Fibroblast of villous mesenchyme (primary cell): ENCODE measurements at places on chromosomes 5 and 9.
A peak's percentile ranks its signal among the peaks of the same experiment; 100 is the strongest.

DNA sequence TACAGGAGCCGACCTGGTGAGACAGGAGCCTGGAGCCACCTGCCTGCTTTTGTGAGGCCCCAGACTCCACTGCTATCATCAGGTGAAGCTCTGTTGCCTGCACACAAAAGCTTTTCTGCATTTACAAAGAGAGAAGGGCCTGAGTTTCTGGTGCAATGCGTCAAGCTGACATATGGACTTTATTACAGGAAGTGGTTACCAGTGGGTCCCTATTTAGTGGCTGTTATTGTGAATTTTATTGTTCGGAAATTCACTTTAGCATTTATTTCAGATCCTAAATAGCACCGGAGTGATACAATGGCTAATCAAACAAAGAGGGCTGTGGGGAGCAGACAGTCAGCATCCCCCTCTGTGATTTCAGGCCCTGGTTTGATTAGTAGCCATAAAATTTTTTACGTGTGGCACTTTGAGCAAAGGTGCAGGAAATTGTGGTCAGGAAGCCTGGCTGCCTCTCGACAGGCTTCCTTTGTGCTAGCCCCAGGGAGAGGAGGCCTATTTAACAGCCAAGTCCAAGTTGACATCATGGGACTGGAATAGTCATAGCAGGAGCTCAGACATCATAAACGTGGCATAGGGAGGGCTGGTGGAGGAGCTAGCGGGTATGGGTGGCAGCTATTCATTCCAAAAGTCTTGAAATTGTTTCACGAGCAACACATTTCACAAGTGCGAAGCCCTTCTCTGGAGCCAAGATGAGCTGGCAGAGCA is 8.4 kb downstream of the TGFBI start:
- DNase-seq: peak; percentile 59

DNA sequence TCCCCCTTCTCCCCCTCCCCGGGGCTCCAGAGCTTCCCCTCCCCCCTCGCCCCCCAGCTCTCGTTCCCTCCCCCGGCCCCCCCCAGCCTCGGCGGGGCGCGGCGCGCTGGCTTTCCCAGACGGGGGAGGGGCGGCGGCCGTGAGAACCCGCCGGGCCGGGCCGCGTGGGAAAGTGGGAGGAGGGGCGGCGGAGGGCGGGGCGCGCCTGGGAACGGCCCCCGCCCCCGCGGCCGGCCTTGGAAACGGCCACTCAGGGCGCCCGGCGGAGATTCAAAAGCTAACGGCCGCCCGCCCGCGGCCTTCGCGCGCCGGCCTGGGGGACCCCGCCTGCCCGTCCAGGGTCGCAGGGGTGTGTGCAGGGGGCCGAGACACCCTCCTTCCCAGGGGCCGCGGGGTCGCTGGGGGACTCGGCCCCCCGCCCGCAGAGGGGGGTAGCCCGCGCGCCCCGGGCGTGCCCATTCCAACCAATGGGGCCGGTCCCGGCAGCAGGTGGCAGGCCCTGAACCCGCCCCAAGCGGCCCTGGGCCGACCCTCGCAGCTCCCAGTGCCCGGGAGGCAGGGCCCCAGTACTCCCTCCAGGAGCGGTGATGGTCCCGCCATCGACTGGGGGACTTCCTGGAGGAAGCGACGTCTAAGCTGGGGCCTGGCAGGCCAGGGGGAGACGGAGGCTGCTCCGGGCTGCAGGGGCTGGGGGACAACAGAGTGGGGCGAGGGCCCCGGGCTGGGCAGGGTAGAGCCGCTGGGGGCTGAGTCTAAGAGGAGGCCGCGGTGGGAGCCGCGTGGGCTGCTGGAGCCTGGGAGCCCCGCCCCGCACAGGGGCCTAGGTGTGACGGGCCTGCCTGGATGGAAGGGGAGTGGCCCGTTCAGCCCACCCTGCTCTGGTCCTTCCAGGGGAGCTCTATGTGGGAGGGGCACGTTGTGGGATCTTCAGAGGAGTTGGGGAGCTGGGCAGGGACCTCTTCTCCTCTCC is 14.2 kb upstream of the NRARP start:
- DNase-seq: peak; percentile 46

DNA sequence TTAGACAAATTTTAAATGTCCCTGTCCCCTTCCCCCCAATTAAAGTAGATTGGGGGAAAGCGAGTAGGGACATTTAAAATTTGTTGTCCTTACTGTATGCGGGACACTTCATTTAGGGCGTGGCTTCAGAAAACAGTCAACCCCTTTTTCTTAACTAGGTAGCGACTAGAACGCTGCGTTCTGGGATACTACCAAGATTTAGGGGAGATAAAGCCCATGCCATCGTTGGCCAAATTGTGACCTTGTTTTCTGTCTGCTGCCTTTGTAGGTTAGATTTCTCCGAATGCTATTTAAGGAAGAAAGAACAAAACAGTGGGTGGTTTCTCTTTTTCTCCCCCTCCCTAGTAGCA is 1.2 kb downstream of the CKS2 start:
- DNase-seq: no peak

GRCh38 chr5:141704782-141705297 is 22.8 kb upstream of the ARAP3 start:
- DNase-seq: no peak

DNA sequence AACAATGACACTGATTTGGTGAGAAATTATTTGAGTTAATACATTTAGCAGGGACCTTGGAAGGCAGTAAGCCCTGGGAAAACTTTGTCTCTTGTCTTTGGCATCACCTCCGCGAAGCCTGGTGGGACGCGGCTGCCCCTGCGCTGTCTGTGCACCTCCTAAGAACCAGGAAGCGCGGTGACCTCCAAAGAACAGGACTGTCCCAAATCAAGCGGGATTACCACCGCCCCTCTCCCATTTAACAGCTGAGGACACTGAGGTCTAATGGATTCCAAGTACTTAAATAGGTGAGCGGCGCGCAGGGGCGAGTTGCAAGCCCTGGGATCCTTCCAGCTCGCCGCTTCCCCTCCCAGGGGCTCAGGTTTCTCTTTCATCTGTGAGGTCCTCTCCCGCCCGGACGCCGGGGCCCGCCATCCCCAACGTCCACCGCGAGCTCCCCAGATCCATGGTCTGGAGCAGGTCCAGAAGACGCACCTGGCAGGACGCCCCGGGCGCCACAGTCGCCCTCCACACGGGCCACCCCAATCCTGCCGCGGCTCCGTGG is 432 bp downstream of the STARD4 start:
- peak; percentile 68 for DNase-seq

DNA sequence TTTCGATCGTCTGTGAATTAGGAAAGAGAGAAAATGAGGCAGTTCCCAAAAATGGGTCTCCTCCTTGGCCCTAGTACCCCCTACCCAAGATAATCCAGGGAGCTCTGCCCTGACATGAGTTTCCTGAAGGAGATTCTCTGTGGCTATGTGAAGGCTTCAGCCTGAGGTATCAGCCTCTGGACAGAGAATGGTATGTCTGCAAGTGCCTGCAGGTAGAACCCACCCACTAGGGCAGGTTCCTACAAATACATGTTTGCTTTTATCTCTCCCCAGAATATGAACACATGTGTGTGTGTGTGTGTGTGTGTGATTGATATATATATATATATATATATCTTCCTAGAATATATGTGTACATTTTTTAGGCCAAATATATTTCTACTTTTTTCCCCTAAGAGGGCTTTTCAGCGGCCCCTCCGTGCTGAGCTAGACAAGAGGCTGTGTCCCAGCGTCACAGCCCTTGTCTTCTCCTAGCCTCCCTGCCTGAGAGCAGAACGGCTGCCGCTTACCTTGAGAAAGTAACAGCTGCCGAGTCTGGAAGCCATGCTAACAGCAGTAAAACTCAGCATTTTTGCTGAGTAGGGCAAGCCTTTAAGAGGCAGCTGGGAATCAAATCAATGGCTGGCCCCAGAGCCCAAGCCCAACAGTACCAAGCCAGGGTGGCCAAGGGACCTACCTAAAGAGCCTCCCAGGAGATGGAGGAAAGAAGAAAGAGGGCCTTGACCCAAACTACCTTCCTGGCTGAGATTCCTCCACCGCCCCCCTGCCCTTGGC is 2.1 kb downstream of the BRINP1 start:
- DNase-seq: no peak

GRCh38 chr5:173765661-173766060 is 122.5 kb upstream of the CPEB4 start:
- no peak for DNase-seq

DNA sequence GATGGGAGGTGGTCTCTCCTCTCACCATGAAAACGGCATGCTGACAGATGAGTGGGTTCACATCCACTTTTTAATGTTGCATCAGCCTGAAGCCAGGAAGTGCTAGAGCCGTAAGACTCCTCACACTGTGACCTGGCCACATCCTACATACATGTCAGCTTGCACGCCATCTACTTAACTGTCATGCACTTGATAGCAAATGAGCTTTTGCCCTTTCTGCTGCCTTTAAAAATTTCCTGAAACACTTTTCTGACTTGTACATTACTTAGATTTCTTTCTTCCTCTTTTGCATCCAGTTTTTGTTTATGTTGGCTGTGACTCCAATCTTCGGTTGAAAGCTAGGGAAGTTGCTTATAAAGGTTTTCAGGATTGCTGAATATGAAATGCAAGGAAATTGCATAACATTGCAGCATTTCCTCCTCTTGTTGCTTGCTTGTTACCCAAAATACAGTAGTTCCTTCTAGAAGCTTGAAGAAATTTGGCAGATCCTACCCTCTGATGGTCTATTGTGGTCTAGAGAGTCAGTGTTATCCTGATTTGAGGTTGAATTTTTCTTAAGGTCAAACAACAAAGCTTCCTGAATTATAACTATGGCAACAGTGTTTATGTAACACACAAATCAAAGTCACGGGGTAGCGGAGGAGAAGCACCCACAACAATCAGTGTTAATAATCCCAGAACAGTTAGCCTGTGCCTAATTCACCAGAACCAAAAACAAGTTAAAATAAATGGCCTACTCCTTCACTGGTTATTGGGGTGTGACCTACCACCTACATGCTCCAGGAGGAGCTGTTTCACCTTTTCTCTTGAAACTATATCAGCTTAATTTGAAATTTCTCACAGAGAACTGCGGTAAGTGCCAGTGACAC is 232.5 kb downstream of the ARHGAP26 start:
- DNase-seq: peak; percentile 93

DNA sequence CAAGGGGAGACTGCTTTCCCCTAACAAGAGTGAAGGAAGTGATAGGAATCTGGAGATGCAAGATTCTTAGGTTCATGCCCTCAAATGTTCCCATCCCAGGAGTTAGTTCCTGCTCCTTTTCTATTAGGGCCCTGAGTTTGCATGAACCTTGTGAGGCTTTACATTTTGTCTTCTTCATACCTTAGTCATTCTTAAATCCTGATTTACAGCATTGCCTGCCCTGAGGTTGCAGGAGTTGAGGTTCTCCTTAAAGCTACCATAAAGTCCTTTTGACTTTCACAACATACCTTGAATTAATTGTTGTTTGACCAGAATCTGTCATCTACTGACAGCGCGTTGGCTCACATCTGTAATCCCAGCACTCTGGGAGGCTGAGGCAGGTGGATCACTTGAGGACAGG is 151.5 kb upstream of the ABCA1 start:
- DNase-seq: no peak

DNA sequence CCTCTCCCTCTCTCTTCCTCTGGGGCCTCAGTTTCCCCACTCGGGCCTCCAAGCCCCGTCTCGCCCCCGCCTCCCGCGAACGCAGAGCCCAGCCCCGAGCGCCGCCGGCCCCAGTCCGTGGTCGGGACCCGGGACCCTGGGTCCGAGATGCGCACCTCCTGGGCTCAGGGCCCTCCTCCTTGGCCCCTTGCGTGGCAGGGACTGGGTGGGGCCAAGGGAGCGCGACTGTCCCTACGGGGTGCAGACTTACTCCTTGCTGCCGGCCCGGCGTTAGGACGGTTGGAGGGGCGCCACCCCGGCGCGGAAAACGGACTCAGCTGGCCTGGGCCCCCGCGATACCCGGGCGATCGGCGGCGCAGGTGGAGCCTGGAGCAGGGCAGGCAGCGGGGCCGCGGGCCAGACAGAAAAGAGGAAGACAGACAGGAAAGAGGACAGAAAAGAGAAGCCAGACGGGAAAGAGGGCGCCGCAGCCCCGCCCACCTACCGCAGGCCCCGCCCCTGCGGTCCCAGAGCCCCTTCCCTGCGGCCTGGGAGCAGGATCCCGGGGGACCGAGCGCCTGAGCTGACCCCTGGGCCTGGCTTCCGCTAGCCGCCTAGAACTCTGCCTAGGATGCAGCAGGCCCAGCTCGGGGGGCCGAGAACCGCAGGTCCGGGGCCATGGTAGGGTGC is at the start of gene GBGT1:
Gene GBGT1 (minus strand): TSS at position 411 of the 669 bp plus-strand sequence. CDS start 1,502 bp downstream, outside the sequence.
- peak; percentile 44 for DNase-seq

GRCh38 chr5:132901036-132901435 is 27.6 kb downstream of the LEAP2 start:
- DNase-seq: no peak
